COR-L47 (cell line): ENCODE measurements at places on chromosomes 7 and 10.

DNA sequence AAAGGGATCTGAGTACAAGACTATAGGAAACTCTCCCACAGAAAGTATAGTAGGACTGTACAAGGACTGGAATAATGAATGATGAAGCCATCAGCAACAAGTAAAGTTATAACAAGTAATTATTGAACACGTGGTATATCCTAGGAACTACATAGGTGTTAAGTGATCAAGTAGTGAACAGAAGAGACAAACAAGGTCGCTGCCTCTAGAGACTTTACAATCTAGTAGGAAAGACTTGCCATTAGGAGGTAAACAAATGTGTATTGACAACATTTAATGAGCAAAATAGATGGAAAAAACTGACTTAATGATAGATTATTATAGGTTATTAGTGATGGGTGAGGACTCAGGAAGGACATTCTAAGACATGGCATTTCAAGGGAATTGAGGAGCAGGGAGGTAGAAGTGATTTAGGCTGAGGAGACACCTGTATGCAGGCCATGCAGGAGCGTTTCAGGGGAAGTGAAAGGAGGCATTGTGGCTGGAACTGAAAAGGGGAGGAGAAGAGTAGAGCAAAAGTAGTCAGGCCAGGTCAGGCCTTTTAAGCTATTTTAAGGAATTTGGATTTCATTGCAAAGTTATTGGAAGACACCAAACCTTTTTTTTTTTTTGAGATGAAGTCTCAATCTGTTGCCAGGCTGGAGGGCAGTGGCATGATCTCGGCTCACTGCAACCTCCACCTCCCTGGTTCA, 8.5 kb upstream of the GLCCI1 start:
- no peak for DNase-seq

- no peak for DNase-seq
These were observed 14.1 kb upstream of the CRCP start for GRCh38 chr7:66100408-66101050.

GRCh38 chr10:58773341-58773740, 260.7 kb downstream of the BICC1 start:
- no peak for DNase-seq

GRCh38 chr10:1396297-1396635, 340.1 kb downstream of the WDR37 start:
- DNase-seq = no peak

DNA sequence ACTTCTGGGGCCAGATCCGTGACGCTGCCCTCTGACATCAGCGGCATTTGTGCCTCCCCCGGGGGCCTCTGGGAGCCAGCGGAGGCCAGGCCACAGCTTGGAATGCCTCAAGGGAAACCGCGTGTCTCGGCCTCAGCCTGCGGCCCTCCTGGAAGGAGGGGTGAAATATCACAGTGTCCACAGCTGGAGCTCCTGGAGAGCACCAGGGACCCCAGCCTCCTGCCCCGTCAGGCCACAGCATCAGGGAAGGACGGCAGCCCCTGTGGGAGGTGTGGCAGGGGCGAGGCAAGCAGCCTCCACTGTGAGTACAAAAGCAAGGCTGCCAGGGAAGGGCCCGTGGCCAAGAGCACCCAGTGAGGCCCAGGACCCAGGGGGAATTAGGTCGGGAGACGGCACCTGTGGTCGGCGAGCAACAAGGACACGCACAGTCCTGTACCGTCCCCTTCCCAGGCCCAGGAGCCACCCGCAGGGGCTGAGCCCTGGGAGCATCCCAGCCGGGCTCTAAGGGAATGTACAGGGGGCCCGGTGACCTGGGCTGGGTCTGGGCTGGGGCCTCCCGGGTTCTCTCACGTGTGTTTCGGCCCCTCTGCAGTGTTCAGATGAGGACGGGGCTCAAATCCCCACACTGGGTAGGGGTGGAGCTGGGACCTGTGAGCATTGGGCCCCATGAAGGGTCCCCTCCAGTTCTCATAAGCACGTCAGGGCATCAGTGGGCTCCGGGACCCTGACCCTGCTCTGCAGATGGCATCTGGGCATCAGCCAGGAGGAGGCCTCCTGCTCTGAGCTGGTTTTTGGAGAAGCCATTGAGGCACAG, 18.7 kb upstream of the KNDC1 start:
- DNase-seq = no peak

DNA sequence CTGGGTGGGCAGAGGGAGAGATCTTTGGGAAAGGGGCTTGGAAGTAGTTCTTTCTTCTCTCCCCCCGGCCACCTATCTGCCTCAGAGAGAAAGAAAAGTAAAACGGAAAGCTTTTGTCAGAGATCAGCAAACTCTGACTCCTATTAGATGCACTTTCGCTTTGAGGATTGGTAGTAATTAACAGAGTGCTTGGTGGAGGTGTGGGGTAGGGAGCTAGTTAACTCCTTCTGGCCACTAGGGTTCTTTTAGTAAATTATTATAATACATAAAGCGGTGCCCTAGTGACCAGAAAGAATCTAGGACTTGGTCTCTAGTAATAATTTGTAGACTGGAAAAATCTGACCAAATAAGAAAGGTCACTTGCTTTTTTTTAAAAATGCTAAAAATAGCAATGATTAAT, 54.6 kb downstream of the CPVL start:
- peak; percentile 12 for DNase-seq

DNA sequence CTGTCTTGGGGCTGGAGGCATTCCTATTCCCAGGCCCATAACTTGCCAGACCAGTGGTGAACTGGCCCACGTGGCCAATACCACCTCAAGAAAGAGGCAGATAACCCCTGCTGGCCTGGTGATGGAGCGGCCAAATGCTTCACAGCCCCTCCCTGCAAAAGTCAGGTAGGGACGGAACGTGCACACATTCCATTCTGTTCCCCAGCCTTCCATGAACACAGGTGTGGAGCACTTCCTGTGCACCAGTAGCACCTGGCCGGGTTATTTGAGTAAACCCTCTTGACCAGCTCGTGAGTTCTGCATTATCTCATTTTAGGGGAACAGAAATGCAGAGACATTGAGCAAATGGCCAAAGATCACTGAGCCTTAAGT, 134.4 kb downstream of the SH3PXD2A start:
- DNase-seq = no peak
